Jurkat, Clone E6-1 (cell line): ENCODE measurements at places on chromosomes 3 and 15.

- DNase-seq = no peak
These were observed 34.5 kb upstream of the TRPM1 start for GRCh38 chr15:31136016-31136415.

- DNase-seq = no peak
These were observed 53.4 kb downstream of the CHDH start for GRCh38 chr3:53792866-53793265.

GRCh38 chr3:23913873-23914743, 2.7 kb downstream of the NKIRAS1 start:
- no peak for DNase-seq

DNA sequence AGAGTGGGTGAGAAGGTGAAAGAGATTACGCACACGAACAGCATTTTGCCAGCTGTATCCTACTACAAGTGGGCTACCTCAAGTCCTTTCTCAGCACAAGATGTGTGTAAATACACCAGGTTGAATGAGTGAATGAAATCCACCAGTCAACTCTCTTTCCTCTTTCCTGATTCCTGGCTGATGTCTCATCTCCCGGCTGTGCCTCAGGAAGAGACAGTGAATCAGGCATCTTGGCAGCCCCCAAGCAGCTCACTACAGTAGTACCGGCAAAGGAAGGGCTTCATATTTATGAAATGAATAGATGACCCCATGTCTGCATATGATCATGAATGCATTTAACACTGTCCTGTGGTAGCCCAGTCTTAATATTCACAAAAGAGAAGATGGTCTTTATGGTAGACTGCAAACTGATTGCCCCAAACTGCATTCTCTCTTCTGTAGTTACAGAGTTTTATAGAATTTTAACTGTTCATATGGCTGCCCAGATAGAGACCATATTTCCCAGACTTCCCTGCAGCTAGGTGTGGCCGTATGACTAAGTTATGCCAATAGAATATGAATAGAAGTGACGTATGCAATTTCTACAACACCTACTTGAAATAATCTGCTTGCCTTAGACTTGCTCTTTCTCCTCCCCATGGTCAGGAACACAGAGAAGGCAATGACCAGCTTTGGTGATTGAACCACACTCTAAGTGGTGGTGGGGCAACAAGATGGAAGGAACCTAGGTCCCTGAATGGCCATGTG, 22.7 kb downstream of the MGLL start:
- DNase-seq = no peak

DNA sequence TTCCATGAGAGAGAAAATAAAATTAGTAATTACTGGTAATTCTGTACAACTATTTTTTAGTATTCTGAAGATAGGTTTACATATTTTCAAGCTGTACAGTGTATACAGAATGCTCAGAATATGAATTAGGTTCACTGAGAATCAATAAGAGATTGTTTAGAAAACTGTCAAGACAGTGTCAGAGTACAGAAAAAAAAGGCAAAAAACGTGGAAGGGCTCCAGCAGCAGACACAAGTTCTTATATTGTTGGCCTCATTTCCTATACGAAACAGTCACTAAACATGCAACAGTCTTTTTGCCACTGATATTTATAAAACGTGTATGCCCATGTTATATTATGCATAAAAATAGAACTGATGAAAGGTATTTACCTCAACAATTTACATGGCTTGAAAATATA, 103.9 kb downstream of the ISL2 start:
- no peak for DNase-seq

- DNase-seq = peak; percentile 79
These were observed 59.8 kb downstream of the TMED3 start for GRCh38 chr15:79370716-79371115.

GRCh38 chr3:16596352-16597032, 8.7 kb downstream of the DAZL start:
- no peak for DNase-seq

DNA sequence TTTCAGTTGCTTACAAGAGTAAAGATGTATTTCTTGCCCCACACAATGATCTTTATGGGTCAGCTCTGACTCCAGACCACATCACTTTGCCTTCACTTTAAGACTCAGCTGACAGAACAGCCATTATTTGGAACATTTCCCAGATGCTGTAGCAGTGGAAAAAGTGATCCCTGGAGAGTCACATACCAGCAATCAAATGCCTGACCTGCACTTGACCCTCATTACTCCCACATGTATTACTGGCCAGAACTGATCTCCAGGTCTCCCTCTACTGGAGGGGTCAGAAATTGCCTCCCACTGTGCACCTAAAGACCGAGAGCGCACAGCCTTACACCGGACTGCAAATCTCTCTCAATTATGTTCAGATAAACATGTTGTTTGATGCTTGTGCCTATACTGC, 88.6 kb upstream of the ZNF385D start:
- no peak for DNase-seq

DNA sequence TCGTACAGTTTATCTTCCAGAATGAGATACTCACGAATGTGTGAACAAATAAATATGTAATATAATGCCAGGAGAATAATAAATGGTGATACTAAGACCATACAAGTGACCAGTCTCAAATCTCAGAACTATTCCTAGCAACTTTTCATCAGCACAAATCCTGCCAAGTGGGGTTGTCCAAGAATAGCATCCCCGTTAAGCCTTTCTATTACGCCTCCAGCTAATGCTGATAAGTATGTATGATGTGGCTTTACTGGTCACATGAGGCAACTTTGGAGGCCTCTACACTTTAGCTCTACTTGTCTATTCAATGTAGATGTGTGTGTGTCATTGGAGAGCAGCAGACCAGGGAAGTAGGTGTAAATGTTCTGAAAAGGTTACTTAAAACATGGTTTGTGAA, 129.5 kb downstream of the KCNMB2 start:
- DNase-seq = no peak

DNA sequence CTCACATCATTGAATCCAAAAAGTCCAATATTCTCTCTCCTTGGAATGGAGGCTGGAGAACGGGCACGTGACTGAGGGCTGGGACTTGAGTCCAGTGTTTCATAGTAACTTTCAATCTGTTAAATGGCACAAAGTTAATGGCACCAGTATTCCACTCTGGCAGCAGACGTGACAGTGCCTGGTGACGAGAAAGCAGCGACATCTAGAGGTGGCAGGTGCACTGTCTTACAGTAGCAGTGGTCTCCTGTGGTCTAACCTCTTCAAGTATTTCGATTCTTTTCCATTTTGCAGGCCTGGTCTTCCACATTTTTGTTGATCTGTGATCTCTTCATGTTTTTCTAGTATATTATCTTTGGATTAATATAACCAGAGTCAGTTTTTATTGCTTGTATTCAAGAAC, 107.1 kb downstream of the OXSM start:
- peak; percentile 45 for DNase-seq

DNA sequence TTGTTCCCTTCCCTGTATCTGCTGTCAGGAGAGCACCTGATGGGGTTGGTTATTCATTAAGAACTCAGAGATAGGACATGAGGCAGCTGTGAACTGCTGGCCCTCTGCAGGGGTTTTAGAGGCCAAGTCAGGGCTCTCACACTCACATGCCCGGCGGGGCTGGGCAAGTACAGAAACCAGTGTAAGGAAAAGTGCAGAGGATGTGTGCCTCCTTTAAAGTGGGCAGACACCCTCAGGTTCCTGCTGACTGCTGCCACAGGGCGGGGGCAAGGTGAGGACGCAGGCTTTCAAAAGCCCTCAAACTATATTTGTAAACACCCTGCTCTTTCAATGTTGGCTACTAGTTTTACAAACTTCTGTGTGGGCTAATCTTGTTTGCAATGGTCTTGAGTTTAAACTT, 22.4 kb downstream of the CXCR6 start:
- DNase-seq = no peak

- no peak for DNase-seq
These were observed 126.4 kb downstream of the IMPG2 start for GRCh38 chr3:101193957-101194356.

- no peak for DNase-seq
These were observed 1.8 kb downstream of the PLXNB1 start for GRCh38 chr3:48428088-48428571.

GRCh38 chr15:92109191-92109873, 255.8 kb downstream of the SLCO3A1 start:
- peak; percentile 75 for DNase-seq

DNA sequence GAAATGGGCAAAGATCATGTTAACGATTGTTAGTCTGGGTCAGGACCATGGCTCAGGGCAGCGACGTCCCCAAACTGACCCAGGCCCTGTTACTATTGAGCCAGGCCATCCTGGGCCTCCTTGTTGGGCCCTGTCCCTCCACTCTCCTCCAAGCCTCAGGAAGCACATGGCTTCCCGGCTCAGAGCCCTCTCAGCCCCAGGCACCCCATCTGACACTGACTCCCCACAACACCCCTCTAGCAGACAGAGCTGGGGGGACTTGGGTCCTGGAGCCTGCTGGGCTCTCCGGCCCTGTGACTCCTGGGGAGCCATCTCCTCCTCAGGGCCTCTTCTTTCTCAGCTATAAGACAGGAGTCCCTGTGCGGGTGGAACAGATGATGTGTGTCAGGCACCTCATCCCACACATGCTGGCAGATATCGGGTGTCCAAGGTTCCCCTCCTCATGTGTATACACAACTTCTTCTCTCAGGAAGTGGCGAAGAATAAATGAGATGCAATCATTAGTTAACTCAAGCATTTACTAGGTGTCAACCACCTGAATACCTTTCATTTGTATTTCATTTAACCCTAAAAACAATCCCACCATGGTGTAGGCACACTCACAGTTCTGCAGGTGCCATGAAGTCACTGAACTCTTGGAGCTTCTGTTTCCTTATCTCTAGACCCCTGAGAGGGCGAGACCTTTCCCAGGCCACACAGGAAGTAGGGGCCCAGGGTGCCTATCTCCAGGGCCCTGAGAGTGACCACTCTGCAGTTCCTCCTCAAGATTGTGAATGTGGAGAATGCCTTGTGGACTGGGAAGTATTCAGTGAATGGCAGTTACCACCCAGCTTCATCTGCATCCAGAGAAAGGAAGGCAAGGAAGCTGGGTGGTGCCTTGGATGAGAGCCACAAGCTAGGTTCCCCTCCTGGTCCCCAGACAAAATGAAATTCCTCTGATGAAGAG, 282.5 kb upstream of the TLE3 start:
- DNase-seq = no peak

DNA sequence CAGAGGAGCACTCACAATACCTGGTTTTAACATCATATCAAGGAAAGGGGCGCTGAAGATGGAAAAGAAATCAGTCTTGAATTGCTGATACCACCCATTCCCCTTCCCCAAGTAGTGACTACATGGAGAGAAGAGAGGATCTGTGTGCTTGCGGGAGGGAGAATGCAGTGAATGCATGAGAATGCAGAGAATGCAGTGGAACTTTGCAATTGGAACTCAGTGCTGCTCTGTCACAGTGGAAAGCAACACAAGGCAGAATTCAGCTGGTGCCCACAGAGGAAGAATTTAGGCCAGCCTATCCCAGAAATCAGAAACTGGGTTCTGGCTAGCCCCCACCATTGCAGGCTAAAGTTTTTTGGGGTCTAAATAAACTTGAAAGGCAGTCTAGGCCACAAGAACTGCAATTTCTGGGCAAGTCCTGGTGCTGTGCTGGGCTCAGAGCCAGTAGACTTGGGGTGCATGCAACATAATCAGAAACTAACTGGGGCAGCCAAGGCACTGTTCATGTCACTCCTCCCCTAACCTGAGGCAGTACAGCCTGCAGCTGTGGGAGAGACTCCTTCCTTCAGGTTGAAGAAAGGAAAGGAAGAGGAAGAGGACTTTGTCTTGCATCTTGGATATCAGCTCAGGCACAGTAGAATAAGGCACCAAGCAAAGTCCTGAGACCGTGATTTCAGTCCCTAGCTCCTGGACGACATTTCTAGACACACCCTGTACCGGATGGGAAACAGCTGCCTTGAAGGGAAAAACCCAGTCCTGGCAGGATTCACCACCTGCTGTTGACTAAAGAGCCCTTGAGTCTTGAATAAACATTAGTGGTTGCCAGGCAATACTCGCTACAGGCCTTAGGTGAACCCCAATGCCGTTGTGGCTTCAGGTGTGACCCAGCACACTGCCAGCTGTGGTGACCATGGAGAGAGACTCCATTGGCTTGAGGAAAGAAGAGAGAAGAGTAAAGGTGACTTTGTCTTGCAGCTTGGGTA, 329.3 kb downstream of the TBL1XR1 start:
- no peak for DNase-seq

DNA sequence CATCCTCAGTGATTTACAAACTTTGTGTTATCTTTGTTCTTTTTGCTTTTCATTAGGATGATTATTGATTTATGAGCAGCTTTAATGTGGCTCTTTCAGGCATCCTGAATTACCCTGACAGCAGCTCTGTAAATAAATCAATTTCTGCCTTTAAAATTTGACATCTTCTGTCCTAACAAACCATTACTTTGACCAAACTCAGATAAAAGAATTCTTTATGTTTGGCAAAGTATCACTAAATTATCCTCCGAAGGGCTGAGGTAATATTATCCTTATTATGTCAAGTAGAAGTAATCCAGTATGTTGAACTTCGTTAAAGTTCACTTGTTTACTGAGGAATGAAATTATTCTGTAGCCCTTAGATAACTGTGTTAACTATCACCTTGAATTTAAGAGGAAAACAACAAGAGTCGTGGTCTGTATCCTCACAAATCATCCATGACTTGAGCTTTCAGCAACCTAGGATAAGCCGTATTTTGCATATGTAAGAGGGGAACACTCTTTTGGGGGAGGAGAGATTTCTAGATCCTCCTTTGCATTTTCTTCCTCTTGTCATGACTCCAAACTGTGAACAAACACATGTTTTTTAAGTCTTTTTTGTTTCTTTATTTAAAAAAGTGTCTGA, 173.2 kb upstream of the STAC start:
- no peak for DNase-seq

DNA sequence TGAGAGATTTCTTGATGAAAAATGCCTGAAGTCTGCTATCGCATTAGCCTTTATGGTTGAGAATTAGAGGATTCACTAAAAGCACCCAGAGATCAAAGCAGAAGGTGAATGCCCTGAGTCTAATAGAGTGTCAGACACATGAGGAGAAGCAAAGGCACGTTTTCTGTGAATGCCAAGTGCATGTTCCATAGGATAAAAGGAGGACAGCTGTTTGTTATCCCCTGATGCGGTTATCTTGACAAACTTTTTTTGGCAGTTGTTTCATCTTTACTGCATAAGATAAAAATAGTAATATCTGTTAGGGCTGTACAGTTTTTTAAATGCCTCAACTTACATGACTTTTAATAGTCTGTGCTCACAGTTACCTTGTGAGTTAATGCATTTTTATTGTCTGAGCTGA, 65.3 kb upstream of the CD96 start:
- DNase-seq = no peak

- no peak for DNase-seq
These were observed 218.3 kb upstream of the SOX2 start for GRCh38 chr3:181493423-181493822.
